ENCODE measurements at places on chromosomes 1 and 21.

- DNase-seq, result no peak
Measured at GRCh38 chr1:211386921-211387320, 60.3 kb downstream of the TRAF5 start.

GRCh38 chr1:62022382-62022983 lies 172.2 kb upstream of the L1TD1 start:
- no peak for DNase-seq

DNA sequence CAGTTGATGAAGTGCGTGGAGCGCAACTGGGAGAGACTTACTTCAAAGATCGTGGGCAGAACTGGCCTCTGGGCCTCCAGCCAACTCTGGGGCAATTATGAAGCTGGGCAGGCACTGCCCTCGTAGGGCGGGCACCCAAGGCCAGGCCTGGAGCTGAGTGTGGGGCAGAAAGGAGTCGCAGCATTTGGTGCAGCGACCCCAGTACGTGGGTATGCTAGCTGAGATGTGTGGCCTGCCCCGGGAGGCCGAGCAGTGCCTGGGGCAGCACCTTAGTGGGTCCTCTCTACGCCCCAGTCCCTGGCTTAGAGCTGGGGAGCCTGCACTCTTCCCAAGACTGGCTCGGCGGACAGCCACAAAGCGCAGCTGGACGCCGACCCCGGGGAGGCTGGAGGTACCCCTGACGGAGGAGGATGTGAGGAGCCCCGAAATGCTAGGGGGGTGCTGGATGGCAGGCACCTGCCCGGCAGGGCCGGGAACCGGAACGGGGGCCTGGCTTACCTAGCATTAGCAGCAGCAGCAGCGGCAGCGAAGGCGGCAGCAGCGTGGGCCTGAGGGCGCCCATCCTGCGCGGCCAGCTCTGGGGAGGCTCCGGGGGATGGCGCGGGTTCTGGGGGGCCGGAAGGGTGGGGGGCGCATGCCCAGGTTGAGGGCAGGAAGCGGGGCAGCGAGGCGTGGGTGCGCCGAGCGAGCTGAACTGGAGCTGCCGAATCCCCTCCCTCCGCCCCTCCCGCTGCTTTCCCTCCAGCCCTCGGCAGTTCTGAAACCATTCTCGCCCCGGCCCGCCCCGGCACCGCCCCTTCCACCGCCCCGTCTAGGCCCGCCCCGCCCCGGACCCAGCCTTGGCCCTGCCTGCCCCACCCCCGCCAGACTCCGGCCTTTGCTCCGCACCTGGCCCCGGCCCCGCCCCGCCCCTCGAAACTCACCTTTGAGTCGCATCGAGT lies at the start of gene IGSF8:
TSS of gene IGSF8 (minus strand) at position 709 of the 941 bp plus-strand sequence. CDS start at position 562, 147 bp downstream.
- DNase-seq, result peak; percentile 88

- no peak for DNase-seq
Measured at GRCh38 chr1:198519639-198520501, 20.6 kb downstream of the ATP6V1G3 start.

DNA sequence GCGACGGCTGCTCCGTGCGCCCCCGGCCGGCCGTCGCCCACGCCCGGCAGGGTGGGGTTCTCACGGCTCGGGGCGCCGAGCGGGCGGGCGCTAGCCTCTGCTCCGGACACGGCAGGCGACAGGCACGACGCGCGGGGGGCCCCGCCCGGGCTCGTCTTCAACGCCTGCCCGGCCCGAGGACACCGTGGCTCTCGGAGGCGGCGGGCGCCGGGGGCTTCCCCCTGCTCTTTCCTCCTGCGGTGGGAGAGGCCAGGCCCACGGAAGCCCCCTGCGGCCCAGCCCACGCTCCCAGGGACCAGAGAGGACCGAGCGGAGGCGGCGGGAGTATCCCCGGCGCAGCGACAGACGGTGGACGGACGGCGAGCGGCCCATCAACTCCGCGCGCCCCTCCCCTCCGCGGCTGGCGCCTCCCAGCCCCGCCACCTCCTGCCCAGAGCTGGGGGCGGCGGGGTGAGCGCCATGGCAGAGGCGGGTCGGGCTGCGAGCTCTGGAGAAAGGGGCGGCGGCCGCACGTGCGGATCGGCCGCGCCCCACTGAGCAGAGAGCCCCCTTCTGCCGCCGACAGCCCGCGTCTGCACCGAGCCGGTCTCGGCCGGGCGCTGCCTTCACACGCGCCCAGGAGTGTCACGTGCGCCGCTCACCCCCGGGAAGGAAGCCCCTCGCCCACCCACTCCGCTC lies at the start of the genes SHE and TDRD10:
TSS of gene SHE (minus strand) at position 347 of the 678 bp plus-strand sequence. CDS start 386 bp downstream, outside the sequence.
TSS of gene TDRD10 (plus strand) at position 154 of the 678 bp plus-strand sequence. CDS start 4,685 bp downstream, outside the sequence.
- no peak for DNase-seq

- no peak for DNase-seq
Measured at GRCh38 chr1:88519156-88519555, 164.9 kb upstream of the PKN2 start.

DNA sequence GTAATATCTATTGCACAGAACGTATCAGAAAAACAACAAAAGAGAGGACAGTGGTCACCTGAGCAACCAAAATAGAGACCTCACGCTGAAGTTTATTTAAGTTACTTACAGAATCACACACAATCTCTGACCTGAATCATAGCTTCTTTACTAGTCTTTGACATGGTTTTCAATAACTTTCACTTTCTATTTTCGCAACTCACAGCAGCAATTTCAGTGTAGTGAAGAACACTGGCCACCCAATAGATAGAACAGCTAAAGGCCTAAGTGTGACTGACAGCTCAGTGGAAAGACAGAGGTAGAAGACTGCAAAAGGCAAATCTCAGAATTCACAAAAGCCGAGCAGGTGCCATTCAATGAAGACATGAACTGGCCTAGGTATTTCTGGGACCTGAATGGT lies 435.6 kb upstream of the CHRM3 start:
- no peak for DNase-seq

GRCh38 chr1:235077571-235078479 lies 50.8 kb downstream of the TOMM20 start:
- peak; percentile 14 for DNase-seq

DNA sequence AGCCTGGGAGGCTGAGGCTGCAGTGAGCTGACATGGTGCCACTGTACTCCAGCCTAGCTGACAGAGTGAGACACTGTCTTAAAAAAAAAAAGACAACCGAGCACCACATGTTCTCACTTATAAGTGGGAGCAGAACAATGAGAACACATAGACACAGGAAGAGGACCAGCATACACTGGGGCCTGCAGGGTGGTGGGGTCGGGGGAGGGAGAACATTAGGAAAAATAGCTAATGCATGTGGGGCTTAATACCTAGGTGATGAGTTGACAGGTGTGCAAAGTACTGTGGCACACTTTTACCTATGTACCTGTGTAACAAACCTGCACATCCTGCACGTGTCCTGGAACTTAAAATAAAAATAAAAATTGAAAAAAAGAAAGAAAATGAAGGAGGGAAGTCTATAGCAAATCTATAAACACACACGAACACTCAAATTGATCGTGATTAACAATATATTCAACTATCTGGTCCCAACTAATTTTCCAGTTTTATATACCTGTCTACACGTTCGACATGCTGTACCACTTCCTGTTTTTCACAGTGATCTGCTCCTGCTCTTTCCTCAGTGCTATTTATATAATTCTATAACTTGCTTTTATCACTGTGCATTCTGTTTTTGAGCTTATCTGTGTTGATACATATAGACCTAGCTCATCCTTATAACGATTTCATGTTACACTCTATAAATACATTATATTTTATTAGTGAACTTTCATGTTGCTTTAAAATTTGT lies 27.2 kb downstream of the AK5 start:
- no peak for DNase-seq

GRCh38 chr21:44628707-44629391 lies 2.0 kb downstream of the KRTAP10-9 start:
- DNase-seq, result no peak

DNA sequence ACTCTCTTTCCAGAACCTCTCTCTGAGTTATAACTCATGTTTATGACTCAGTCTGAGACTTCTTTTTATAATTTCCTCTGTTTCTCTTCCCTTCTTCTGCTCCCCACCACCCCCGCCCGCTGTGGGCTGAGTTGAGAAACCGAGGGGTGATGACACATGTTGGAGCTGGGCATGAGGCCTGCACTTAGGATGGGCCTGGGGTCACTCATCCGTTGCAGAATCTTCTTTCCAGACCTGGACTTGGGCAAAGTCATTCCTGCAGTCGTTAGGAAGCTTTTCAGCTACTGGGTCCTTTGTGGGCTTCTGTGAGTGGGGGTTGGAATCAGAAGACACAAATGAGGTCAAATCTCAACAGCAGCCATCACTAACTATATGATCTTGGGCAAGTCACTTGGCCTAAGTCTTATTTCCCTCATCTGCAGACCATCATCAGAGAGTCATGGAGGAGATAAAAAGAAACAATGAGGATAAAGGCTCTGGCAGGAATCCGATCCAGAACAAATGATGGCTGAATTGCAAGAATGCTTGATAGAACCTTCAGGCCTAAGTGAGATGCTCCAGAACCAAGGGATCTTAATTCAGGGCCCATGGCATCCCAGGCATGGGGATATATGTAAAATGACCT lies 53.4 kb downstream of the RPS6KA1 start:
- DNase-seq, result peak; percentile 66

DNA sequence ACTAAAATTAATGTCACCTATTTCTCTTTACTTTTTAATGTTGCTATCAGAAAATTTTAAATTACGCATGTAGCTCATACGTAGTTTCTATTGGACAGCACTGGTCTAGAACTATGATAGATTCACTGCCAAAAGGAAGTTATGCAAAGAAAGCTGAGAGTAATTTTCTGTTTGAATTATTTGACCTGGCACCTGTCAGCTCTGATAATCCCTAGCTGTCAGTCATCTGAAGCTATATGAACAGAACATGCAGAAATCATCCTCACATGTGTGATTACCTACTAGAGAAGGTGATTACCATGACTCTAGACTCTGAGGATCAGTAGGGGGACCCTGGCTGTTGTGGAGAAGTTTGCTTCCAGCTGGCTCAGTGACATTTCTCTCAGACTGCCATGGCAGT lies 40.8 kb downstream of the F5 start:
- no peak for DNase-seq
